ENCODE measurements at places on chromosomes 3 and 15.

- no peak for DNase-seq
- H3K36me3 ChIP-seq, result peaks cover 22% of the 10 kb centered on the region
Observed at GRCh38 chr3:194667363-194667762, 4.6 kb downstream of the LSG1 start.

DNA sequence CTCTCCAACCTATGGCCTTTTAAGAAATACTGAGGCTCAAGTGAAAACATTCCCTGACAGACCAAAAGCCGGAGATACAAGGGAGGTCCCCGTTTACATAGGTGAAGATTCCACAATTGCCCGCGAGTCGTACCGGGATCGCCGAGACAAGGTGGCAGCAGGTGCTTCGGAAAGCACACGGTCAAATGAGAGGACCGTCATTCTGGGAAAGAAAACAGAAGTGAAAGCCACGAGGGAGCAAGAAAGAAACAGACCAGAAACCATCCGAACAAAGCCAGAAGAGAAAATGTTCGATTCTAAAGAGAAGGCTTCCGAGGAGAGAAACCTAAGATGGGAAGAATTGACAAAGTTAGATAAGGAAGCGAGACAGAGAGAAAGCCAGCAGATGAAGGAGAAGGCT, 24.8 kb downstream of the SYNM start:
- H3K36me3 ChIP-seq, result peaks cover 20% of the 10 kb centered on the region
- H3K4me1 ChIP-seq, result peaks cover 2% of the 10 kb centered on the region
- H3K27ac ChIP-seq, result no peak overlapping the region
- no peak for DNase-seq
- no peak overlapping the region for H3K4me3 ChIP-seq

- H3K36me3 ChIP-seq, result no peaks in the 10 kb centered on the region
- H3K4me1 ChIP-seq, result peaks cover 12% of the 10 kb centered on the region
- H3K27ac ChIP-seq, result no peak overlapping the region
Observed at GRCh38 chr3:45082142-45082538, 56.0 kb downstream of the CLEC3B start.

DNA sequence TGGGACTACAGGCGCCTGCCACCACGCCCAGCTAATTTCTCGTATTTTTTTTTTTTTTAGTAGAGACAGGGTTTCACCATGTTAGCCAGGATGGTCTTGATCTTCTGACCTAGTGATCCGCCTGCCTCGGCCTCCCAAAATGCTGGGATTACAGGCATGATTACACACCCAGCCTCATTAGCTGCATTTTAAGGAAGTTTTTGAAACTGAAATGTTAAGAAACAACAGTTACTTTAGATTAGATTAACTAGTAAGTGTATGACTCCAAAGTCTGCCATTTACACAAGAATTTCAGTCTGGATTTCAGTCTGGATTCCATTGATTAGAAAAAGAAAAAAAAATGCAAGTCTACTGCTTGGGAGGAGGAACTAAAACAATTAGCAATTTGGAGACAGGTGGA, 24.5 kb upstream of the VPS39 start:
- no peaks in the 10 kb centered on the region for H3K4me1 ChIP-seq
- no peak for DNase-seq
- no peaks in the 10 kb centered on the region for H3K27me3 ChIP-seq
- H3K4me3 ChIP-seq, result no peak overlapping the region

DNA sequence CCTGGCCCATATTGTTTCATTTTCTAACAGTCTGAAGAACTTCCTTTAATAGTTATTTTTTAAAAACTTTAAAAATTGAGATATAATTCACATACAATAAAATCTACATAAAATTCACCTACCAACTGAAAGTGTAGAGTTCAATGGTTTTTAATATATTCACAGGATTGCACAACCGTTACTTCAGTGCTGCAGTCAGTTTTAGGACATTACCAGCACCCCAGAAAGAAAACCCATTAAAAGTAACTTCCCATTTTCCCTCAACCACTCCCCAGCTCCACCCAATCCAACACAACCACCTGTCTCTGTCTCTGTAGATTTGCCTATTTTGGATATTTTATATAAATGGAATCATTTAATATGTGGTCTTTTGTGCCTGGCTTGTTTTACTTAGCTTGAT, 29.6 kb downstream of the MGA start:
- DNase-seq, result no peak
- no peaks in the 10 kb centered on the region for H3K27me3 ChIP-seq
- H3K27ac ChIP-seq, result no peak overlapping the region
- peaks cover 1% of the 10 kb centered on the region for H3K36me3 ChIP-seq
- no peak overlapping the region for H3K4me3 ChIP-seq
- peaks cover 25% of the 10 kb centered on the region for H3K4me1 ChIP-seq

GRCh38 chr3:14891135-14892132, 55.9 kb upstream of the NR2C2 start:
- H3K36me3 ChIP-seq, result no peaks in the 10 kb centered on the region
- peaks cover 14% of the 10 kb centered on the region for H3K4me1 ChIP-seq
- no peak overlapping the region for H3K27ac ChIP-seq
- H3K27me3 ChIP-seq, result peaks cover 50% of the 10 kb centered on the region

DNA sequence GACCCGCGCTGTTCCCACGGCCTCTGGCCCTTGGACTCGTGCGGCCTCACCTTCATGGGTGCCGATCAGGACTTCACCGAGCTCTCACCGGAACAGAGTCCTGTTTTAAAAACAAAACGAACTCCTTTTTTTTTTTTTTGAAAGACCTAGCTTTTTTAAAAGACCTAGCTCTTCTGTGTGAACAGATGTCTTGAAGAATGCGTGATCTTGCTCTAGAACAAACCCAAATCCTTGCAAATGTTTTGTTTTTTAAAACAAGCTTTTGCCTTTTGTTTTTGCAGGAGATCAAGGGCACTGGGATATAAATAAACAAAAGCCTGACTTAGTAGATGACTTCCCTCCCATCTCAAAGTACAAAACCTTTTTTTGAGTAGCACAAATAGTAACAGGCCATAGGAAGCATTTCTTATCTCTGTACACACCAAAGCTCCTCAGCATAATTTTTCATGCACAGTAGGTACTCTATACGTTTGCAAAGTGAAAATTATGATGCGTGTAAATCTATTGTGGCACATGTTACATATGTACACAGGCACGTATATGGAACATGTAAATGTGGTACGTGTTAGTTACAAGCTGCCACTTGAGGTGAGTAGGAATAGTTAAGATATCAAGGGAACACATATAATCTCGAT, 1.1 kb upstream of the MSL2 start:
- peaks cover 2% of the 10 kb centered on the region for H3K36me3 ChIP-seq
- peaks cover 28% of the 10 kb centered on the region for H3K4me1 ChIP-seq
- H3K4me3 ChIP-seq, result peak overlapping the region; percentile 98
- no peak for DNase-seq
- no peaks in the 10 kb centered on the region for H3K27me3 ChIP-seq

Data from progenitor cell of endocrine pancreas (in vitro differentiated cells).